Transverse colon (tissue), 4 donors: ENCODE measurements at places on chromosomes 3 and 15. TPM values are rescaled to one million over a fixed set of nuclear protein-coding genes. Genes with fewer than 3 reads are reported as not detected.

The TTC21A gene
- 101 TPM for total RNA-seq

The CEP70 gene
- 4.1 TPM for total RNA-seq

The TFDP2 gene
- 69.2 TPM for total RNA-seq

The SUMF1 gene
- total RNA-seq = 64.8 TPM

- DNase-seq = no peak
Measured at GRCh38 chr3:134028486-134029255, 1.1 kb downstream of the SLCO2A1 start.

The MAGI1 gene
- 65.8 TPM for total RNA-seq

DNA sequence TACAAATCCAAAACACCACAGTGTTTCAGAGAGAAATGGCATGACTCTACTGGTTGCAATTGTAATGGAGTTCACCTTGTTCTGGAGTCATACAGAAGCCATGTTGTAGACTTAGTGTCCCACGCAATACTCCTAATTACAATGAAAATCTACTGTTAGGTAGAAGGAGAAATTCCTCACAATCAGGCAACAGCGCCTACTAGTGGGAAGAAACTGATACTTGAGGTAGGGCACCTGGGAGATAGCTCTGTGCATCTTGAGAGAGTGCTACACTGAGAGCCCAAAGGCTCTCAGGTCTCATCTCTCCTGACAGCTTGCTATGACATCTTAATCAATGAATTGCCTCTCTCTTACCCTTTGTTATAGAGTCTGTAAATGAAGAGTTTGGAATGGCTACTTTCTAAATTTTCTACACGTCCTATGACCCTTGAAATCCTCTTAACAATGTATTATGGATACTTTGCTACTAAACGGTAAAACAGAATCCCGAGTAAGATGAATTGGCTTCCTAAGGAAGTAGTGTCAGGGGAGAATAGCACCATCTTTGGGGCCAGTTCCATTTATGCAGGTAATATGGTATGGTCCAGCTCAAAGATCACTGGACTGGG is 422.7 kb upstream of the TPRG1 start:
- peak; percentile 30 for DNase-seq

- no peak for DNase-seq
Measured at GRCh38 chr3:185572183-185572582, 13.9 kb upstream of the SENP2 start.

The SLC9C1 gene
- not detected for total RNA-seq
